ENCODE measurements at places on chromosomes 4 and X.

GRCh38 chr4:74627504-74627903 lies 166.8 kb downstream of the BTC start:
- DNase-seq = no peak

- no peak for DNase-seq
Measured at GRCh38 chr4:53598901-53599300, 7.6 kb upstream of the LNX1 start.

- no peak for DNase-seq
Measured at GRCh38 chr4:89723096-89723495, 113.9 kb downstream of the SNCA start.

DNA sequence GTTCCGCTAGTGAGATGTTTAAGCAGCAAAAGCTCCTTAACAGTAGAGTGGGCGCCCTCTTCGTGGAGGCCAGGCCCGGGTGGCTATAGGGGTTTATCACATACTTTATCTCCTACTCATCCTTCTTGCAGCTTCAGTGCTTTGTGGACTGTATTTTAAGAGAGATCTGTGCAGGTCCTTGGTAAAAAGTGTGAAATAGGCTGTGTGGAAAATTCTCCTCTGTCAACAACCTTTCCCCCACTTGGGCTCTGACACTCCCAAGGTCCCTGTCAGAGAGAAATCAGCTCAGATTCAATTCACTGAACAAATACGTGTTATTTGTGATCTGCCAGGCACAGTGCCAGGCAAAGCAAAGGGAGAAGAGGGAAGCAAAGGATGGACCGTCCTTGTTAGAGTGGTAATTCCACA lies 214.3 kb upstream of the PPARGC1A start:
- DNase-seq = no peak

DNA sequence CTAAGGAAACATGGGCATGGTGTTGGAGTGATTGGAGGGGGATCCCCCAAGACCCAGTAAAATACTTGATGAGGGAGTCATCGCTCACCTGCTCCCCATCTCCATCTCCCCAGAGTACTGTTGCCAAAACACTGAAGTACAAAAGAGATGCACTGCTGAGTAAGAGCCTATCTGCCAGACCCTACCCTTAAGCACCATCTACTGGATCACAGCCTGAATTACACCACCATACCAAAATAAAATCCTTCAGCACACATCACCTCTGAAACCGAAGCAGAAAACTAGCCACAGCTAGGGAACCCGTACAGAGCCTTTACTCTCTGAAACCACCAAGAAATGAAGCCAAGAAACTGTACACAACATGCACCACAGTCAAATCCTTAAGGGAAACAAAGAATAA lies 466.3 kb upstream of the ACTRT1 start:
- DNase-seq = no peak

- DNase-seq = no peak
Measured at GRCh38 chr4:64359489-64359888, 49.8 kb downstream of the TECRL start.

- DNase-seq = peak; percentile 55
Measured at GRCh38 chrX:118536687-118537461, 41.3 kb downstream of the DOCK11 start.

Measured in CD4-positive, alpha-beta T cell treated with Interleukin-15 for 4 hours (primary cell).